ENCODE measurements at places on chromosomes 1 and 21.
A peak's percentile ranks its signal among the peaks of the same experiment; 100 is the strongest.

DNA sequence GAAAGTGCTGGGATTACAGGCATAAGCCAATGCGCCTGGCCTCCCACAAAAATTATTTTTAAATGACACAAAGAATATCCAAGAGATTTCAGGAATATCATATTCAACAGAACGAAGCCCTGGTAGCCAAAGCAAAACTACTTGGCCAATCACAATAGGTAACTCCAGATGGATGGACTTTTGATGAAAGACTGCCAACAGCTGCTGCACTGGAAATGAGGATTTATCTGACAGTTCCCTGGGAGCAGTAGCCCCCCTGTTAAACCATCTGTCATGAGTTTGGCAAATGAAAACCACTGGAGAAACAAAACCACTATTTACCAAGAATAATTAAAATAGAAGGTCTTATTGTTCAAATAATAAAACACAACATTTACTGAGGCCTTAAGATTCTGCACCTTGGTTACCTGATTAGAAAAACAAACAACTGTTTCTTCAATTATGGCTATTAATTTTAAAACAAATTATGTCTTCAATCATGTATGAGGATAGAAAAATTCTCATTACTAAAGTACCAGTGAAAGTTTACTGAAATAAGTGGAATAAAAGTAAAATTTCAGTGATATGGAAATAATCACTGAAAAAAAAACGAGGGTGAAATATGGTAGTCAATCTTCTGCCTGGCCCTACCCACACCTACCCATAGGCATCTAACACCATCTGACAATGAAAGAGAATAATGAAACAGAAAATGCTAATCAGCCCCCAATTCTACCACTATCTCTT is 34.3 kb upstream of the PSMG1 start:
- no peak for DNase-seq

DNA sequence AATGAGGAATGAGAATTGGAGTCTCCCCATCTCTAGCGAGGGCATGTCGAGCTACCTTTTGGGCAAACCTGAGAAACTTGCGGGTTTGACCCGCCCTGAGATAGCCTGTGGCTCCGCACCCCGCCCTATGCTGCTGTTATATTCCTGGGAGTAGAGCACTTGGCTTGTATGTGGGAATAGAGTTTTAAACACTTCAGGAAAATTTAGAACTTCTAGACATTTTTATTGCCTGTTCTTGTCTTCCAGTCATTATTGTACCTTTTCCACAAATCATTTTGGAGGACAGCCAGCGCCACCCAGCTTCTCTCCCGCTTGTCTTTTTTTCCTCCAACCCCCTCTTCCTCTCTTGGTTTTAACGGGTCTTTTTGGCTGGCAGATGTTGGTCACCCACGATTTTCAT is 738 bp downstream of the GNPAT start:
- peak; percentile 36 for DNase-seq

GRCh38 chr21:39037807-39038405 is 145.3 kb downstream of the PSMG1 start:
- no peak for DNase-seq

DNA sequence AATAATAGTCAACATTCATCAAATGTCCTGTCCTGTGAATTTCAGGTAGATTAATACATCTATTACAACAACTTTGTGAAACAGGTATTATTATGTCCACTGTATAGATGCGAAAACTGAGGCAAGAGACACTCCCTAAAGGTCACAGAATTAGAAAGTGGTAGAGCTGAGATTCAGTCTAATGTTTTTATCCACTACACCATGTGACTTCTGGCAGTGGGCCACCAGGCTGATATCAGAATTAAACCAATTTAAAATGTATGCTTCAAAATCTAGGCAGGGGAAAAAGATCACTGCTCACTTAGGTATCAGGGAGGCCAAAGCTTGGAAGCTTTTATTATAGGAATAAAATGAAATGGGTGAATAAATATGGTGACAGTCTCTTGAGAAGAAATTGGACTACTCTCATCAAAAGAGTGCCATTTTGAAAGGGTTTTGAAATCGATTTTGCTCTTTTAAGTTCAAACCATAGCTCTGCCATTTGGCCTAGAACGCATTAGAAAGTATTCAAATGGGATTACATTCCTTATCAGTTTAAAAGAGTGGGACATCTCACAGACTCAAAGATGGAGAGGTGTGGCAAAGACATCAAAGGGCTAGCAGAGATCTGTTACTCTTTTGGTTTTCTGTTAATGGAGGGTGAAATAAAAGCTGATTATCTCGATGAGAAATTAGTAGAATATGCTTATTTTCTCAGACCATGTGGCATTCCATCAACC is 1.9 kb downstream of the DDAH1 start:
- DNase-seq: no peak

- no peak for DNase-seq
Observed at GRCh38 chr1:66711420-66711819, 40.8 kb upstream of the DYNLT5 start.

- no peak for DNase-seq
Observed at GRCh38 chr1:33036051-33036525, 595 bp downstream of the AK2 start.

DNA sequence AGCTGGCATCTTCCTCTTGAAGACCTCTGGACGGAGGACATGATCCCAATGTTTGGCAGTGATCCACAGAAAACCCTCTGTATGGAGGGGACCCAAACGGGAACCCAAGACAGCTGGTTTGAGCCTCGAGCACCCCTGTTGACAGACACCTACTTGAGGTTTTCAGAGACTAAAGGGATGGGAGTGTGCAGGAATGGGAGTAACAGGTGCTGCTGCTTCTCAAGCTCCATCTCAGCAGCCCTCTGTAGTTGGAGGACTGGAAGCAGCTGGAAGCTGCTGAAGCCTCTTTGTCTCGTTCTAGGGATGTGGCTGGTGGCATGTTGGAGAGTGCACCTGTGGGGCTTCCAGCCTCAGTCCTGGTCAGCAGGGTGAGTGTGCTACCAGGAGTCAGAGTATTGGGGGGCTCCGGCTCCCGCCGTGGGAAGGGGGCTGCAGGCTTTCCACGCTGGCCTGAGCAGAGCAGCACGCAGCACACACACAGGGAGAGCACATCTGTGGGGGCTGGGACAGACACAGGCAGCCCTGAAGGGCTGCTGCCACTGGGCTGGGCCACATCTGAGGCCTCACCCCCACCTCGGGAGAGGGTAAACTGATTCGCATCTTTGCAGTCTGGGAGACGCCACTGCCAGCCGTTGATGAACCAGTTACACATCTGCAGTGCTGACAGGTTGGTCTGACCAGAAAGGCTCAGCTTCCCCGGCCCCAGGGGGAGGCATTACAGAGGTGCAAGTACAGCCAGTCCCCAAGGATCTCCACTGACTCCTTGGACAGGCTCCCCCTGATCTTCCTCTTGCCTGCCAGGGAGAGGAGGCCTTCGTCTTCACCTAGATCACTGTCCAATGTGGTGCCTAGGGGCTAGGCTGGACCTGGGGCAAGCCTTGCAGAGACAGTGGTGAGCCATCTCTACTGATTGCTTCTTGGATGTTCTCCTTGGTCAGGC is 56.6 kb downstream of the ADSS2 start:
- DNase-seq: no peak

- no peak for DNase-seq
Observed at GRCh38 chr1:3842912-3843311, 14.1 kb downstream of the CEP104 start.

DNA sequence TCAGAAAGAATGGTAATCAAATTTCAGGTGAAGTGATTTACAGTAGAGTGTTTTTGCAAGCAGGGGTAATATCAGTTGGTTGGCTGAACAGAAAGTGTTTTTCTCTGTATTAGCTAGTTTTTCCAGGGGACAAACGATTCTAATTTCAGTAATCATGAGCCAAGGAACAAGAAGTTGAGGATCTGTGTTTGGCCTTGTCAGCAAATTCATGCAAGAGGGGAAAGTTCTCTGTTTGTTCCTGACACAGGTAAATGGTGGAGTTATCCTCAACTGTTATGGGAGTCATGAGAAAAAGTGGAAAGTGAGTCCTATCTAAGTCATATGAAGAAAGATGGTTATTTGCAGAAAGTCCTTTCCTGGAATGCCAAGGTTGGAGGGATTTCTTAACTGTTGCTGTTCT is 24.6 kb upstream of the SLC35A3 start:
- DNase-seq: no peak

GRCh38 chr1:117653732-117654492 is 48.1 kb downstream of the TENT5C start:
- no peak for DNase-seq

DNA sequence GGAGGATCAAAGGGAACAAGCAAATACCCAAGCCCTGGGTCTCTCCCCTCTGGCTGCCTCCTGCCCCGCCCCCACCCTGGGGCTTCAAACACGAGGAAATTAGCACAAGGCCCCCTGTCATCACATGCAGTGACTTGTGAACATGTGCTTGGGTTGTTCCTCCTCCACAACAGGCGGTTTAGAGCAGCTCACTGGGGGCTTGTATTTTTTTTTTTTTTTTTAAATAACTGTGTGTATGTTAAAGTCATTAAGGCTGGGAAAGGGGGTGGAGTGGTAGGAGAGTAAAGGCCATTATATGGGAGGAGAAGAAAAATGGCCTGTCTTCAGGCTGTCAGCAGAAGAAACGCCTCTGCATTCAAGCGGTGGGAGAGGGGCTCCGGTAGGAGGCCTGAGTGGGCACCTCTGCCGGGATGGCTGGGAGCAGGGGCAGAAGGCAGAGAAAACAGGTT is 64.2 kb downstream of the PLXNA2 start:
- DNase-seq: no peak

DNA sequence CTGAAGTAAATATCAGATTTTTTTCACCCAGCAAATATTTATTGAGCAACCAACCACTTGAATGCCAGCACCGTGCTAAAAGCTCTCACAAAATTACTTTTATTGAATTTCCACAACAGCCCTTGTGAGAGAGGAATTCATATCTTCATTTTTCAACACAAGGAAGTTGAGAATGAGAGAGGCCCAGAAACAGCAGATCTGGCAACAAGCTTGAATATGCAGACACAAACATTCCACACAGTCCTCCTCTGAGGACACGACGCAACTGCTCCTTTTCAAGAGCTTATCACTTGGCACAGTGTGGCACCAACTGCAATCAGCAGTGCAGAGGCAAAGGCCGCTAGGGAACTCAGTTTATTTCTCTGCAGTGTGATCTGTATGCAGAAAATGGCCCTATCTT is 32.2 kb upstream of the IFNAR2 start:
- no peak for DNase-seq

DNA sequence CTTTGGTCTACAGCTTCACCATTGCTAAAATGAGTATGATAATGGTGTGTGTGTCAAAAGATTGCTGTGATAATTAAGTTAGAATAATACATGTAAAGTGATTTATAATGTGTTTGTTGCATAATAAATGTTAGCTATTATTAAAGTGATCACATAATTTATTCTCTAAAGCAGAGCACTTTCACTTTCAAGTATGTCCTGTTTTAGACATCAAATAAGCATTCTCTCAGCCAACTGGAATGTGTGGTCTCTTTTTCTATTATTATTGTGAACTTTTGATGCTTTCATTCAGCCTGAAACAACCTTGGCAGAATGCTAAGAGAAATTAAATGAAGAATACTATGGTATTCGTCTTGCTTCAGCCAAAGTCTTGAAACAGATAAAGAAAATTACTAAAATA is 102.8 kb upstream of the COL11A1 start:
- no peak for DNase-seq

GRCh38 chr21:37757606-37758376 is 158.5 kb downstream of the KCNJ6 start:
- no peak for DNase-seq
